ENCODE measurements at places on chromosomes 4 and X. TPM values are rescaled to one million over a fixed set of nuclear protein-coding genes. Genes with fewer than 3 reads are reported as not detected.

- no peak for DNase-seq
Observed at GRCh38 chrX:7435822-7436221, 287.9 kb upstream of the PUDP start.

DNA sequence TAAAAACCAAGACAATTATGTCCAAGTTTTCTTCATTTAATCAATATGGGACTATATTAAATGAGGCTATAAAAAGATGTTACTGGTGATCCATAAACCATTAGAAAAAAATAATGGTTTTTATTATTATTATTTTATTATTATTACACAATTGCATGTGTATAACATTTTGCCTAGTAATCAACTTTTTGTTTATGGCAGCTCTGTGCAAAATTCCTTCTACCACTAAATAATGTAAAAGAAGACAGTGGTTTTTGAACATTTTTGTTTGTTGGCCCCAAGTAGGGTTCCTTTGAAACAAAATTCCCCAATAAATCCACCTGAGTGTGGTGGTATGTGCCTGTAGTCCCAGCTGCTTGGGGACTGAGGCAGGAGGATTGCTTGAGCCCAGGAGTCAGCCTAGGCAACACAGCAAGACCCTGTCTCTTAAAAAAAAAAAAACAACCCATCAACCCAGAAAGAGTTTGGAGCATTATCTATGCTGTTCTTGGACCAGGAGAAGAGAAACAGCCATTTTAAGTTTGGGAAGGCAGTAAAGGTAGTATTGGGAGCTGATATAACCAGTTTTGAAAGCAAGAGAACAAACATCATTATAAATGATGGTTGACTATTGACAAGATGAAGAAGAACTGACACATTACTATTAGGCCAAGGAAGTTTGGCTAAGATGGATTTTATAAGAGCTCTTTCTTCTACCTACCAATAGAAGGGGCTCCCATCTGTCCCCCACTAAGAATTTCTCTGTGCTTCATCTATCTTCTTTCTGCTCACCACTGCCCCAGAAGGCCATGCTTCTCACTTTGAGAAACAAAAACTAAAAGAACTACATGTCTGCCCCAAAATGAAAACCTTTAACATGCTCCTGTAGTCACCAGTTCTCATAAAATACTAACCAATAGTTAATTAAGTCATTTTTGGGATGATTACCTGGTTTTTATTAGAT is 2.2 kb downstream of the TMEM156 start:
- DNase-seq, result no peak

DNA sequence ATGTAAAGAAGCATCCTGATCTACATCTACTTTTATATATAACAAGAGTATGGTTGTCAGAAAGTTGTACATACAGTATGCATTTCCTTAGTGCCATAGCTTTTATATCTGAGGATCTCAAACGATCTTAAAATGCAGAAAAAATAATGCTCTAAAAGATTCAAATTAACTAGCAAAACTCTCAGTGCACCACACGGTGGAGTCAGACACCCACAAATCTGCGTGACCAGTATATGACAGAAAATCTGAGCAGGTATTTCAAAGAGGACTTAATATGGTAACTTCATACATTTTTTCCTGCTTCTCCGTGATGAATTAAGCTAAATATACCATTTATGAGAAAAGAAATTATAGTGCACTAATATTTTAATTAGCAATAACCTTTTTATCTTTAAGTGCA is 803.0 kb downstream of the DMD start:
- no peak for DNase-seq

DNA sequence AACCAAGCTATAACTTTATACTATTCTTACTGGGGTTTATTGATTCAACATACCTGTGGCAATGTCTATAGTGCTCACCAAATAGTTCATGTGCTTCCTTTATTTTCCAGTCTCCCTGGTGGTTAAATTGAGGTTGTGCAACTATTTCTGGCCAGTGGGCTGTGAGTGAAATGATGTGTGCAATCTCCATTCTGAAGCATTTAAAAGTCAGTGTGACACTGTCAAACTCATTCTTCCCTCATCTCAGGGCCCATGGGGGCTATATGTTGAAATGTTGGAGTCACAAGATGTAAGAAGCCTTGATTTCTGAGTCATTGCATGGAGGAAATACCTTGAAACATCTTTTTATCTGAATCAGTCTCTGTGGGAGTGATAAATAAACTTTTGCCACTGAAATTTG is 414.3 kb upstream of the RPS6KA3 start:
- no peak for DNase-seq

- DNase-seq, result no peak
Observed at GRCh38 chrX:13898083-13898482, 81.2 kb upstream of the GPM6B start.

DNA sequence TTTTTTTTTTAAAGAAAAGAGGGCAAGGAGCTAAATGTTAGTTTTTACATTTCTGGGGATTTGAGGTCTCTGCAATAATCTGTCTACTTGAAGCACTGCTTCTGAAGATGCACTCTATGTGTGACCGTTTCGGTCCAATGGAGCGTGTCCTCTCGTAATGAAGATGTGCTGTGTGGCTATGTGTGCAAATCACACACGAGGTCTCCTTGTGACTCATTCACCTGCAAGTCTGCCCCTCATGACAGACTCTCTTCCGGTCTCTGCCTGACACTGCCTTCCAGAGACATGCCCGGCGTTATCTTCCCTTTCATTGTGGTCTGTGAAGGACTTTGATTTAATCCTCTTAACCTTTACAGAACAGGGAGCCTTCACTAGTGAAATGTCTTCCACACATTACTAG is 84.3 kb downstream of the TRAM1L1 start:
- no peak for DNase-seq

- DNase-seq, result no peak
Observed at GRCh38 chrX:120244395-120244734, 6.2 kb upstream of the ZBTB33 start.

DNA sequence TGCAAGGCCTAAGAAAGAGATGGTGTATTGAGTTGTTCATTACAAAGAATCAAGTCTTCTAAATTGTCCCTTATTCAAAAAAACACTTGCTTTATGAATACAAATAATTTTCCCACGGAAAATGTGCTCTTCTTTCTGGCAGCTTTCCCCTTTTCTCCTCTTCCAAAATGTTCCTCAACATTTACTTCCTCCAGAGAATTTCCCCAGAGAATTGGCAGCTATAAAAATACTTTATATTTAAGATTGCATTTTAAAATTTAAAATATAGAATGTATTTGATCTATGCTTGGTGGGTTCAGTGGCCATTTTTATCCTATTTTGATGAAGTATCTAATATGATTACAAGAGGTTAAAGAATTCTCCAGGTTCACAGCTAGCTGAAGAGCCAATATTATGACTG is 521.0 kb downstream of the IQCM start:
- DNase-seq, result no peak

DNA sequence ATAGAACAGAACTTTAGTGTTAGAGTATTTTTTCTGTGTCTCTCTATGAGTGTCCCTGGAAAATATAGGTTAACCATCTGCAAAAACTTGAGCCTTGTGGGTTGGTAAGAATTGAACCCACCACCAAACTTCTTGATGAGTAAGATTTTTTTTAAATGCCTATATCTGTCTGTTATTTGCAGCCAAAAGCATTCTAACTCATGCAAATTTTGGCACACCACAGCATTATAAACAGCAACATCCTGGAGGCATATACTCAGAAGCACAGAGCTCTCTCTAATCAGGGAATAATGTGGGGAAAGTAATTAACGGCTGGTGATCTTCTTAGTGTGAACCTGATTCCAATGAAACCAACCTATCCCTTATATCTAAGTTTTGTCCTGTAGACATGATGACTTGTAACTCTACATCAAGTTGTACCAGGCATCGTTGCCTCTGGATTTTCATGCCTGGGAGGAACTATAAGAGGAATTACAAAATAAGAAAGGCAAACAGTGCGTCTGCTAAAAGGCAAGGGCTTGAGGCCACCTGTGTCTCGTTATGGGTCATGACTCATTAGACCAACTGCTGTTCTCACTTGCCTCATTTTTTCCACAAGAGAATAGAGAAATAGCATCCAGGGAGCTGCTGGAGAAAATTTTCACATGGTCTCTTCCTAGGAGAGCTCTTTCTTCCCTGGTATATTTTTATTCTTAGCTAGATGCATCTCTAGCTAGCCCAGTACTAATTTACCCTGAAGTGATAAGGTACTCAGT is 202.4 kb downstream of the CHIC2 start:
- no peak for DNase-seq

Gene CDKL2
- 0.70 TPM for total RNA-seq

Gene AWAT1
- not detected for total RNA-seq

Gene GDPD2
- not detected for total RNA-seq

Gene NOX1
- total RNA-seq, result not detected

Gene PPP4R3C
- total RNA-seq, result not detected

Gene PRRG1
- 9.8 TPM for total RNA-seq

Gene MAGEB2
- total RNA-seq, result not detected

Data from cardiac septum (tissue), 1 donor.